ENCODE measurements at places on chromosomes 2 and 18.

GRCh38 chr18:38318416-38318815 lies 752.8 kb upstream of the CELF4 start:
- DNase-seq, result no peak

DNA sequence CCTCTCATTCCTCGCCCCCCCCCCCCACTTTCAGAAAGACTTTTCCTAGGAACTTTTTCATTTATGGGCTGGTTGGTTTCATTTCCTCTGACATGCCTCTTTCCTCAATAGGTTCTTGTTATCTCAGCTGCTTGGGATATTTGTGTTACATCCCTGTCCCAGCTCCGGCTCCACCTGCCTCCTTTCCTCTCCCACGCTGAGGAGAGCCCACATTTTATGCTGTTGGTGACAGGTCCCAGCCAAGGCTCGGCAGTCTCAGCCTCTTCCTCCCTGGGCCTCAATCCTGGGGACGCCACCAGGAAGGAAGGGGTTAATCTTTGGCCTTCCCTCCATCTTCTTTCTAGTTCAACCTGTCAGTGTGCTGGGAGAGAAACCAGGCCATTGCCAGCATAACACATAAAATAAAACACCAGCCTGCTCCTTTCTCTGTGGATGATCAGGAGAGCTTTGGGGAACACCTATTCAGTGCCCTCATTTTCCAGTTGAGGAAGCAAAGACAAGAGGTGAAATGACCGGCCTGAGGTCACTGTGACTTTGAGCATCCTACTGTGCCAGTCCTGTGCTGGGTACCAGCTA lies 216.9 kb upstream of the TNP1 start:
- DNase-seq, result no peak

GRCh38 chr2:9330612-9331270 lies 92.6 kb downstream of the ITGB1BP1 start:
- no peak for DNase-seq

GRCh38 chr18:13973061-13973575 lies 57.8 kb upstream of the MC2R start:
- DNase-seq, result no peak

DNA sequence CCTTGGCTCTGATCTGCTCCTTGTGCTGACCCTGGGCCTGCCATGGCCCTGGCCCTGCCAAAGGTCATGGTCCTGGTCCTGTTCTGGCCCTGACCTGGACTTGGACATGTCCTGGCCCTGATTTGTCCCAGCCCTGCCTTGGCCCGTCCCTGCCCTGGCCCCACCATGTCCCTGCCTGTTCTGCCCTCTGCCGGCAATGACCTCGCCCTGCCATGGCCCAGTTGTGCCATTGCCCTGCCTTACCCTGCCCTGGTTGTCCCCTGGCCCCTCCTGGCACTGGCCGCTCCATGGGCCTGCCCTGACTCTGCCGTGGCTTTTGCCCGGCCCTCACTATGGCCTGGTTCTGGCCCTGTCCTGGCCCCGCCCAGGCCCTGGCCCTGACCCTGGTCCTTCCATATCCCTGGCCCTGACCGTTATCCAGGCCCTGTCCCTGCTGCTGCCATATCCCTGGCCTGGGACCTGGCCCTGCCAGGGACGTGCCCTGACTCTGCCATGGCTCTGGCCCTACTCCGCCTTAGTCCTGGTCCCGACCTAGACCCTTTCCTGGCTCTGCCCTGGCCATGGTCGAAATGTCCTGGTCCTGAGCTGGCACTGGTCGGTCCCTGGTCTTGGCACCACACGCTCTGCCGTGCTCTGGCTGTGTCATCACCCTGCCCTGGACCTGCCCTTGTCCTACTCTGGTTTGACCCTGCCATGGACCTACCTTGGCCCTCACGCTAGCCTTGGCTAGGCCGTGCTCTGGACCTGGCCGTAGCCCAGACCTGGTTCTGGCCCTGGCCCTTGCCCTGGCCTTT lies 6.8 kb upstream of the ANKRD62 start:
- no peak for DNase-seq

GRCh38 chr18:40708726-40709125 lies 1246.3 kb upstream of the PIK3C3 start:
- DNase-seq, result no peak

DNA sequence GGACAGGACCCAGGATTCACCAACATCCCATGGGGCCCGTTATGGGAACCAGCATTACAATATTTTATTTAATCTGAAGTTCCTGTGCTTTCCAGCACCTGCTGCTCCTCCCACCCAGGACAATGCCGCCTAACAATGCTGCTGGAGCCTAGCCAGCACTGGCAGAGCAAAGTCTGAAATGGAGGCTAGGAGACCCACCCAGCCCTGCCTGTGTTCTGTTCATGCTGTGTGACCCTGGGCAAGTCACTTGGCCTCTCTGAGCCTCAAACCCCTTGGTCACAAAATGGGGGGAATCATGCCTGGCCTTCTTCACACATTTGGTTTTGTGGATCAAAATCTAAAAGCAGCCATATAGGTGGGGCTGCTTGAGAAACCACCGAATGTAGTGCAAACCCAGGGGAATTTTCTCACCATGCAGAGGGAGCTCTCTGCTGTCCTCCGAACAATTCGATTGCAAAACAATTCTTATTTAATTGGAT lies 38.5 kb upstream of the ODC1 start:
- no peak for DNase-seq

DNA sequence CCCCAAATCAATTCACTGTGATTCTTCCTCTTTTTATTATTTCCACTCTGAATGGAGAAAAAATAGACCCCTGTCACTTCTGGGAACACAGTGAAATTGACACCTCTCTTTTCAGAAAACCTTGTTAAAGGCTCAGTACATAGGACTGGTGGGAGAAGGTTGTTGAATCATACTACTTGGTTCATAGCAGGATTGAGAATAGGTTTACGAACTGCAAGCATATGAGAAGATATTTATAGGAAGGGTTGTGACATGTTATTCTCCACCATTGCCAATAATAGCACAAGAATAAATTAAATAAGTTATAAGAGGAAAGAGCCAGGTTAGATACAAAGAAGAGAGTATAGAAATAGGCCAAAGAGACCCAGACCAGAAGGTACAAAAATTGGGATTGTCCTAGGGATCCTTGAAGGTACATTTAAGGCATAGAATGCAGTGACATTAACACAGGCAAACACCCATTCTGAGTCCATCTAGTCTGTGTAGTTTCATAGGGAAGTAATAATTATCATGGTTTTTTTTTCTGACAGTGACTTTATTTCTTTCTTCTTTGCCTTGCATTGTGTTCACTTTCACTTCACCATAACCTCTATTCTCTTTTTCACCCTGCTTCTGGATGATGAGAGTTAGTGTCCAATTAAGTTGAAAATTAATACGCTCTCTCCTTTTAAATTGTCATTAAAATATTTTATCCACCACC lies 21.8 kb upstream of the SERPINE2 start:
- DNase-seq, result no peak

DNA sequence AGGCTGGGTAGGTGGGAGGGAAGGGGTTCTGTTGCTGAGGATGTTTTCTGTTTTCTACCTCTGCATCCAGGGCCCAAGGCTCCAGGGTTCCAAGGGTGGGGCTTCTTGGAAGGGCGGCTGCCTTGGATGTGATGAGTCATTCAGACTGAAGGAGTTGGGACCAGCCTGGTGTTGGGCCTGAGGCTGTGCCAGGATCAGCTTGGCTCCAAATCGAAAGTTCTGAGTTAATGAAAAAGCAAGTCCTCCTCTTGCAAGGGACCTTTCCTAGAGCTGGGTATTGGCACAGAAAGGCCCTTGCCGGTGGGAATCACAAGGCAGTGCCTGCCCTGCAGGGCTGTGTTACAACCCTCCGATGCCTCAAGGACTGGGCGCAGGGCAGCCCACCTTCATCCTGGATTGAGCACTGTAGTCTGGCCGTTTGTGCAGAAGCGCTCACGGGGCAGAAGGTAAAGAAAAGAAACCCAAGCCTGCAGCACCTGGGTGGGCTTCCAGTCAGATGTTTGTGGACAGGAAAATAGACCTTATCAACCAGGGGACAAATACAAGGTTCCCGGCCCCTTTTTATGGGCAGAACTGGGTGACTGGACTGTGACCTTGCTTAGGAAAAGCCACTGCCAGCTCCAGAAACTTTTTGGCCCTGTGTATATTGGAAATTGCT lies 52.5 kb upstream of the MCFD2 start:
- DNase-seq, result peak; percentile 92

- DNase-seq, result peak; percentile 6
Observed at GRCh38 chr18:22505141-22505591, 87.5 kb upstream of the CTAGE1 start.

DNA sequence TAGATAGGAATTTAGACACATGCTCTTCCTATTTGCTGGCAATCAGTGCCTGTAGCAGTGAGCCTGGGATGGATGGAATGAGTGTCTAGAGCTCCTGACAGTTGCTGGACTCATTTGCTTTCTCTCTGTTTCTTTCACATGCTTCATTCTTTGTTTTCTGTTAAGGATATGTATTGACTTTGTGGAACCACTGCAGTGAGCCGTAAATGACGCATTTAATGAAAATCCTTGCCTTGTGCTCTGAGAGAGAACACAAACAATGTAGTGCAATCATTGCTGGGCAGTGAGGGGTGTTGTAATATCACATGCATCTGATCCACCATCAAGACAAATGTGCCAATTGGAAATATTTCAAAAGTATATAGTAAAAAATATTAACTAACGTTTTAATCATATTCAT lies 25.2 kb upstream of the CDH20 start:
- no peak for DNase-seq

- no peak for DNase-seq
Observed at GRCh38 chr2:60412027-60412426, 141.4 kb downstream of the BCL11A start.

DNA sequence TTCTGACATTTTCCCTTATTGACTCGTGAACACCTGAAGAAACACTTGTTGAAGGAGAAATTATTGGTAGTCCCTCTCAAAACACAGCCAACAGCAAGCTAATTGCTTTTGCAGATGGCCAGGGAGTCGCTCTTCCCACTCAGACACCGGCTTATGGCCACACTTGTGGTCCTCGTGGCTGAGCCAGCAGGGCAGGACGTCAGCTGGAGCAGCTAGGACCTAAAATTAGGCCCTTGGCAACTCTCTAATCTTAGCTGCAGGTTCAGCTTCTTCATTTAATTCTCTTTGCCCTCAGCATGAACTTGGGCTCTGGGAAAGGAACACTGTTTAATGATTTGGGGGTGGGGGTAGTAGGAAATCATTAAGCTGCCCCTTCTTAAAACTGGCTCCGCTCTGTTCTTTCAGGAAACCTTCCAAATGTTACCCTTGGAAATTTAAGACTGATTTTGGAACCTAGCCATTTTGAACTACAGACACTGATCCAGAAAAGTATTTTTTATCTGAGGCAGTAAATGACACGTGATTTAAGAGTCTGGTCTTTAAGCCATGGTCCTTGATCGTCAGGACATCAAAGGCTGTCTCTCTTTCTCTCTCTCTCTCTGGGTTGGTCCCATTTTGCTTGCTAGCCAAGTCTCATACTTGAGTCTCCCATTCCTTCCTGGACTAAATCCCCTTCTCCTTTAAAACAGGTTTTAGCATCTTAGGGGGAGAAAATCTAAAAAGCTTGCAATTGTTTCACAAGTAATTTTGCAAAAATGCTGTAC lies 77.5 kb downstream of the CDK15 start:
- no peak for DNase-seq

DNA sequence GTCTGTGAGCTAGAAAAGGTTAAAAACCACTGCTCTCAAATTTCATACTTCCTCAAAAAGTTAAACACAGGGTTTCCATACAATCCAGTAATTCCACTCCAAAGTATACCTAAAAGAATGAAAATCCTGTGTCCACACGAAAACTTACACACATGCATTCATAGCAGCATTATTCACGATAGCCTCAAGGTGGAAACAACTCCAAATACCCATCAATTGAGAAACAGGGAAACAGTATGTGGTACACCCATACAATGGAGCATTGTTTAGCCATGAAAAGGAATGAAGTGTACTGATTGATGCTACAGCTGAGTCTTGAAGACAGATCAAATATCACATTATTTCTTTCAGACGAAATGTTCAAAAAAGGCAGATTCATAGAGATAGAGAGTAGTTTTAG lies 36.7 kb downstream of the UXS1 start:
- DNase-seq, result no peak

DNA sequence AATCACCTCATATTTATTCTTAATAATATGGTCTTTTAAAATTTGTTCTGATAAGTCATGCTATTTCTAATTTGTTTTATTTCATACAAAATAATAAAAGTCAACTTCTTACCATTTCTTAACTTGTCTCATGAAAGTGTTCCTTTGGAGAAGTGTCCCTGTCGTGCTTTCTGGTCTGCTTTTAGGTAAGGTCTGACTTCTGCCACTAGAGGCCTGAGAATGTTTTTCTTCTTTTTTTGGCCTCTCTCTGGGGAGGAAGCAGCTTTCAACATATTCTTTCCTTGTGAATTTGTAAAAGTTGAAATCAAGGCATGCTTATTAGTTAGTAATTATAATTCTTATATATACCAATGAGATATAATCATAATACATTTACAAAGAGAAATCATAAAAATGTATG lies 39.4 kb downstream of the MAP2 start:
- DNase-seq, result no peak

GRCh38 chr2:218727502-218728165 lies 17.0 kb downstream of the TTLL4 start:
- DNase-seq, result no peak

DNA sequence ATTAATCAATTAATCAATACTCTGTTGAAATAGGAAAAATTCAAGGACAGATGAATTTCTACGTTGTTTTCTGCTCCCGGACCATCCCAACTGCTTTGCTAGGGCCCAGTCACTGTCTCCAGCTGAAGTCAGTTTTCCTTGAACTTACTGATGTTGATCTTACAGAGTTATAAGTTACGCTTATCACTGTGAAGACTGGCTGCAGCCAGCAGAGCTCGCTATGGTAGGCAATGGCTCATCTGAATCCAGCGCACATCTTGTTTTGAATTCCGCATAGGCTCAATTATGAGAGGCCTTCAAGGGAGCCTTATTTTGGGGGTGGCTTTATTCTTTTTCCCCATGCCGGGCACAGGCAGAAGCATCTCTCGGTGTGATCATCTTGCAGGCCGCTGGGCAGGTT lies 2.7 kb downstream of the MC2R start:
- no peak for DNase-seq

- no peak for DNase-seq
Observed at GRCh38 chr2:165536851-165537499, 67.5 kb downstream of the CSRNP3 start.

- peak; percentile 9 for DNase-seq
Observed at GRCh38 chr2:86518481-86518880, 44.8 kb downstream of the CHMP3 start.

Data from stromal cell of bone marrow (primary cell).